Placental pericyte (primary cell): ENCODE measurements at places on chromosomes 3 and 15. TPM values are rescaled to one million over a fixed set of nuclear protein-coding genes. Genes with fewer than 3 reads are reported as not detected.

DPPA2 gene
- not detected in 2 replicates for total RNA-seq

SLC6A1 gene
- total RNA-seq = not detected in 2 replicates

BFSP2 gene
- total RNA-seq = not detected in 2 replicates

PLA2G4B gene
- total RNA-seq = 0.66 and 1.7 TPM in 2 replicates

RIOX2 gene
- total RNA-seq = 24.1 and 35.6 TPM in 2 replicates

ENTPD3 gene
- total RNA-seq = 0.22 and 0.29 TPM in 2 replicates
